Esophagus squamous epithelium (tissue), 5 donors: ENCODE measurements at places on chromosomes 3 and 15.

- no peak for DNase-seq
Measured at GRCh38 chr15:66097151-66098021, 156.2 kb downstream of the MEGF11 start.

DNA sequence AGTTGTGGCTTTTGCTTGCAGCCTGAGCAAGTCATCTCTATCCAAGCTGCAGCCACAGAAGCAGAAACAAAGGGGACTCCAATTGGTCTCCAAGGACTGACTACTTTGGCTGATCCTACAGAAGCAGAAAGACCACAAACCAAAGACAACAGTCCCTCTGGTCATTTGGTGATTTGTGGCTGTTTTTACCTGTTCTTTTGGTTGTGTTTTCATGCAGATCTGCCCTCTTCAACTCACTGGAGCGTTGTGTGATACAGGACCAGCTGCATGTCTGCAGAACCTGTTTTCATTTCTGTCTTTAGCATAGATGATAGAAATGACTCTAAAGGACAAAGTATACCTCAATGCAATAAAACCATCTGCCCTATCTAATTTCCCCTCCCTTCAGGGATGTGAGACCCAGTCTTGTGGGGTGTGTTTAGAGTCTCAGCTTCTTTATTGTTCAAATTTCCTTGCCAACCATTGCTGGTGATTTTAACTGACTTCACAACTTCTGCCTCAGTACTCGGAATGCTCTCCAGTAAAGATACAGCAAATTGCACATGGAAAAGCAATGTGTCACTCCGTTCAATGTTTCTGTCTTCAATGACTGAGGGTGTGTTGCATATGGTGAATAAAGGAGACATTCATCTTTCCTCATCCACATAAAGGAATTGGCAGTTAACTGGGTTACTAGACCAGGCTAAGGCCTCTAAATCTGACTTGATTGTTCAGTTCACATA, 48.9 kb upstream of the SLC7A14 start:
- DNase-seq, result no peak

DNA sequence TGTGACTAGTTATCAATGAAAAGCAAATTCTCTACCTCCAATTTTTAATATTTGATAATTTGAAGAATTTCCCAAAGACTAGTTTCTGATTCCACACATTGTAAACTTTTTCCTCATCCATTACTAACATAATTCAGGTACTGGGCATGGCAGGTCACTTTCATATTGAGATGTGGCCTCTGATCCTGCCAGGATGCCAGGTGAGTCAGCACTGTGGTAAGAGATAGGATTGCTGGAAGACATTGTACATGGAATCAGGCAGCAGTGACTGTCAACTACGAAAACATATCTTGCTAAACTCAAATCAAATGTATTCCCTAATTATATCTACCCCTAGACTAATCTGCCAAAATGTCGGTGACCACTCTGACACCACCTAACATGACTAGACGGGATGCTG, 33.2 kb upstream of the POU1F1 start:
- DNase-seq, result no peak

- DNase-seq, result no peak
Measured at GRCh38 chr3:128849911-128850455, 29.4 kb upstream of the ACAD9 start.

DNA sequence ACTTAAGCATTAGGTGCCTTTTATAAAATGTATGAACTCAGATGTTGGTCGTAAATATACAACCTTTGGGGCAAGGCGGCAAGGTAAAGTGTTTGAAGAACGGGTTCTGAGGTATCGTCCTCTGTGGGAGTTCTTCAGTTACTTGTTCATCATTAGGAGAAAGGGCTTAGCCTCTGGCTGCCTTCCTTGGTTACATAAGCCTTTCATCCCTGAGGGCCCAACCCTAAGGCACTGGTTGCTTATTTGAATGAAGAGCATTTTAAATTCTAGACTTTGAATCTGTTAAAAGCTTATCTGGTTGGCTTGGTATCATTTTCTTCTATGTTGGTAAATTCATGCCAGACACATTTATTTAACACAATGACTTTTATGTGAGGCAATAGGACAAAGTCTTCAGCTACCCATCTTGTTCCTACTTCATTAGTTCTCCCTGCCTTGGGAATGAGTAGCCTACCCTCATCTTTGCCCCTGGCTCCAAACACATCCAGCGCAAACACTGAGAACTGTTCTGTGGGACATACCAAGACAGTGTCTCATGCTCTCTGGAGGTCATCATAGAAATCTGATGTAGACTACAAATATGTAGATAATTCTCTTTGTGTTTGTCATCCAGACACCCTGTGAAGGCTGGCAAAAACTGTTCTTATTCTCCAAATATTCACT, 12.4 kb upstream of the CCDC80 start:
- no peak for DNase-seq

GRCh38 chr15:53328341-53328740, 431.1 kb downstream of the WDR72 start:
- no peak for DNase-seq

DNA sequence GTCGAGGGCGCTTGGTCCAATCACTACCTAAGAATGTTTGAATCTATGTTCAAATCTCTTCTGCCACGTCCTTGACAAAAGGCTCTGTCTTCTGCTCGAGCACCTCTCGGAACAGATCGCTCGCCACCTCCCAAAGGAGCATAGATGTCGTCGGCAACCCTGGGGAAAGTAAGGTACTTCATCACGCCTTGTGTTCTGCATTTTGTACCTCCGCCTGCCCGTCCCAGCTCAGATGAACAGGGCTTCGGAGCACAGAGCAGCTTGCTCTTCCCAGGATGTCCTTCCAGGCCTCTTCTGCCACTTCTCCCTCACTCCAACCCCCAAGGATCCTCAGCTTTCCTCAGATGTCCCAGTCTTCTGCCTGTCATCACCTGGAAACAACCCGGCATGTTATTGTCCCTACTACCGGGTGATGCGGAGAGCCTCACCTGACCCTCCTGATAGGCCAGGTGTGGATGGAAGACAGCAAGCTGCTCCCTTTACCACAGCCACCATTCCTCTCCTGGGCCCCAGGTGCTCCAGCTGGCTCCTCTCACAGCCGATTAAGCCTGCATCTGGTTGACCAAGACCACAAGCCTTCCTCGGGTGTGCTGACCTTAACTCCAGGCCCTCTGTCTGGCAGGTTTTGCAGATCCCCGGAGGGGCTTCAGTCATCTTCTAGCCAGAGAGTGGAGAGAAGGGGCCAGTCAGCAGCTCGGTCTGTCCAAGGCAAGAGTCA, 270.5 kb downstream of the FAM43A start:
- no peak for DNase-seq
